SJSA1 (cell line): ENCODE measurements at places on chromosomes 6 and 20.

DNA sequence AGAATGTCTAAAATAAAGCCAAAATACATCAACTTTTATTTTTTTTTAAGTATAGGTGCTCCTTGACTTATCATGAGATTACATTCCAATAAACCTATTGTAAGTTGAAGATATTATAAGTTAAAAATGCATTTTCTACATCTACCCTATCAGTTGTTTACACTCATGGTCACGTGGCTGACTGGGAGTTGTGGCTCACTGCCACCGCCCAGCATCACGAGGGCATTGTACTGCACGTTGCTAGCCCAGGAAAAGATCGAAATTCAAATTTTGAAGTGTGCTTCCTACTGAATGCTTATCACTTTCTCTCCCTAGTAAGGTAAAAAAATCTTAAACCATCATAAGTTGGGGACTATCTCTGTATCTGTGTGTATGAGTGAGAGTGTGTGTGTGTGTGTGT is 126.6 kb upstream of the RIN2 start:
- DNase-seq, result no peak

GRCh38 chr6:108622641-108623298 is 62.1 kb downstream of the FOXO3 start:
- DNase-seq, result peak; percentile 57

- DNase-seq, result no peak
Measured at GRCh38 chr6:46024124-46024769, 8.6 kb upstream of the CLIC5 start.

- DNase-seq, result no peak
Measured at GRCh38 chr6:151239603-151240035, at the start of gene AKAP12. Gene AKAP12, plus strand, starts transcription at chr6:151239967. Its CDS starts 596 bp downstream, at chr6:151240563.
